AG09319 (cell line): ENCODE measurements at places on chromosomes 2 and 18.

- no peak for DNase-seq
These were observed 1.7 kb upstream of the AQP12A start for GRCh38 chr2:240689975-240690374.

- DNase-seq, result no peak
These were observed 9.0 kb downstream of the HOXD8 start for GRCh38 chr2:176138526-176138922.

- no peak for DNase-seq
These were observed 86.9 kb downstream of the LTBP1 start for GRCh38 chr2:33033606-33034081.

DNA sequence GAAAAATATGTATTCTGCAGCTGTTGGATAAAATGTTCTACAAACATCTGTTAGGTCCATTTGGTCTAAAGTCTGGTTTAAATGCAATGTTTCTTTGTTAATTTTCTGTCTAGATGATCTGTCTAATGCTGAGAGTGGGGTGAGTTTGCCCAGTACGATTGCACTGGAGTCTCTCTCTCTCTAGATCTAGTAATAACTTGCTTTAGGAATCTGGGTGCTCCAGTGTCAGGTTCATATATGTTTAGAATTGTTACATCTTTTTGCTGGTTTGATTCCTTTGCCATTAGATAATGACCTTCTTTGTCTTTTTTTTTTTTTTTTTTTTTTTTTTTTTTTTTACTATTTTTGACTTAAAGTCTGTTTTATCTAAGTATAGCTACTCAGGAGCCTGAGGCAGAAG is 10.4 kb downstream of the GCC2 start:
- no peak for DNase-seq

DNA sequence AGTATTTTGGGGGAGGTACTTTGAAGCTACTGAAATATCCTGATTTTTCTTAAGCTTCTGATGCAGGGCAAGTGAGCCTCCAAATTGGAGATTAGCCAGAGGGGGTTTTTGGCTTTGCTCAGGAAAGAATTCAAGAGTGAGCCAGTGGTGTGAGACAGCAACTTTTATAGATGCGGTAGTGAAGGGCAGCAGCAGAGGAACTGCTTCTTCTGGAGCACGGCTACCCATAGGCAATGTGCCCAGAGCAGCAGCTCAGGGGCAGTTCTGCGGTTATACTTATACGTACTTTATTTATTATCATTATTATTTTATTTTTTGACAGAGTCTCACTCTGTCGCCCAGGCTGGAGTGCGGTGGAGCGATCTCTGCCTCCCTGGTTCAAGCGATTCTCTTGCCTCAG is 19.8 kb upstream of the NT5DC4 start:
- no peak for DNase-seq

GRCh38 chr2:15753811-15754702 is 162.4 kb downstream of the DDX1 start:
- no peak for DNase-seq

DNA sequence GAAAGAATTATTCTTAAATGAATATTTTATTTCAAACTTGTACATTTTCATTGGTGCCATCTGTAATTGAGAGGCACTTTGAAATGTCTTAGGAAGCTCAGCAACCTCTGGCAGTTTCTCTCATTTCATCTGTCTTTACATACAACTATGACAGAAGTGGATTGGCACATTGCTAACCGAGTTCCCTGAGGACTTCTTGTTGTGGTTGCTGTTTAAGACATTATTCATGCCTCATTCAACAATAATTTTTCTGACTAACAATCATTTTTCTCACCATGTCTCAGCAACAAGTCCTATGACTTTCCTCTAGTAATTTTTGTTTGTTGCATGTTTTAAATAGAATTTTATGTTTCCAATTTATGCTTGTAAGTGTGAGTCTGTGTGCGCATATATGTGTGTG is 284.0 kb upstream of the CWC22 start:
- DNase-seq, result peak; percentile 5

- no peak for DNase-seq
These were observed 378.2 kb upstream of the ST6GAL2 start for GRCh38 chr2:107264184-107264583.

DNA sequence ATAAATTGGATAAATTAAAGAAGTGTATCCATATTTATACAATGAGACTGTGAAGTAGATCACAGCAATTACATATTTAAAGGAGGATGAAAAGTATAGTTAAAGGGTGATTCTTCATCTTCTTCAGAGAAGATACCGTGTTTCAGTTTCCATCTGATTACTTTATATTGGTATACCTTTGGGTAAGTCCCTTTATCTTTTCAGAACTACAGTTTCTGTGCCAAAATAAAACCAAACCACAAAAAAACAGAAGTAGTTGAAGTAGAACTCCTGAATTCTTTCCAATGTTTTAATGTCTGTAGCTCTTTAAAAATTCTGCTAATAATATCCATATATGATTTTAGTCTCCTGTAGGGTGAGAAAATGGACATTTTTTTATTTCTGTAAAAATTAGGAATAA is 231.2 kb upstream of the LINC00305 start:
- no peak for DNase-seq

DNA sequence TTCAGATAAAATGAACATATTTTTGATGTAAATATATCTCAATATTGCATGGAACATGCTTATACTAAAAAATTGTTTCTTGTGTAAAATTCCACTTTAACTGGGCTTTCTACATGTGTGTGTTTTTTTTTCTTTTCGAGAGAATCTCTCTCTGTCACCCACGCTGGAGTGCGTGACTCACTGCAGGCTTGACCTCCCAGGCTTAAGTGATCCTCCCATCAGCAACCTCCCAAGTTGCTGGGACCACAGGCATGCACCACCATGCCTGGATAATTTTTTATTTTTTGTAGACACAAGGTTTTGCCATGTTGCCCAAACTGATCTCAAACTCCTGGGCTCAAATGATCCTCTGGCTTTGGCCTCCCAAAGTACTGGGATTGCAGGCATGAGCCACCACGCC is 254.6 kb downstream of the LOXHD1 start:
- DNase-seq, result no peak

DNA sequence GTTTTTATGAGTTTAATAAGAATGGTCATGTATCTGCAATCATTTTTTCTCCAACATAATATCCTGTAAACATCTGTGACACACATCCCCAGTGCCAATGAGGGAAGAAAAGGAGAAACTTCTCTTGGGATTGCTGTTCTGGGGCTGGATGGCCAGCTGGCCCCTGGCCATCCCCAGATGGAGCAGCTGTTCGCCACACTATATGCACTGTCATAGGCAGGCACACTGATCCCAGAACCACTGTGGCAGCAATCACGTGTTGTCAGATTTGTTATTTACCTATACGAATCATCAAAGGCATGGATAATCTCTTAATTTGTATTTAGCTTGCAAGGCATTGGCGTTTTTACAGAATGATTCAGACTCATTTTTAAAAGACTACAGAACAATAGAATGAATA is 167.6 kb upstream of the ACAA2 start:
- DNase-seq, result no peak

GRCh38 chr18:26286008-26286407 is 59.8 kb downstream of the TAF4B start:
- DNase-seq, result no peak

DNA sequence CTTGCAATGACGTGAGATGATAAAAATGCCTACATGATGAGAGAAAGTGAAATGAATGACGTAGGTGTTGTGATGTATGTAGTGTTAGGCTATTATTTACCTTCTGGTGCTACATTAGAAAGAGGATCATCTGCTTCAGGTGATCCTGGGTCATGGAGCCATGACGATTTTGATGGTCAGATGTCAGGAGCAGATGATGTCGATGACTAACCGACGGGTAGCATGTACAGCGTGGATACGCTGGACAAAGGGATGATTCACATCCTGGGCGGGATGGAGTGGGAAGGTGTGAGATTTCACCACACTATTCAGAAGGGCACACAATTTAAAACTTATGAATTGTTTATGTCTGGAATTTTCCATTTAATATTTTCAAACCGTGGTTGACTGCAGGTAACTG is 43.5 kb upstream of the ACVR1C start:
- DNase-seq, result no peak

GRCh38 chr18:61901323-61901986 is 8.6 kb upstream of the RNF152 start:
- no peak for DNase-seq

DNA sequence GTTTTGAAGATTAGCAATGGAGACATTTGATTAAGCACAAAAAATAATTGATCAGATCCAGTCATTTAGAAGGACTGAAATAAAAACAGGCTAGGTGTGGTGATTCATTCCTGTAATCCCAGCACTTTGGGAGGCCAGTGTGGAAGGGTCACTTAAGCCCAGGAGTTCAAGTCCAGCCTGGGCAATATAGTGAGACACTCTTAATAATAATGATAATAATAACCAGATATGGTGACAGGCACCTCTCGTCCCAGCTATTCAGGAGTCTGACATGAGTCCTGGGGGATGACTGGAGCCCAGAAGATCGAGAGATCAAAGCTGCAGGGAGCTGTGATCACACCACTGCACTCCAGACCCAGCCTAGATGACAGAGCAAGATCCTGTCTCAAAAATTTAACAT is 3.5 kb upstream of the FN1 start:
- no peak for DNase-seq

- DNase-seq, result no peak
These were observed 995.2 kb upstream of the CDH2 start for GRCh38 chr18:29171892-29172755.

DNA sequence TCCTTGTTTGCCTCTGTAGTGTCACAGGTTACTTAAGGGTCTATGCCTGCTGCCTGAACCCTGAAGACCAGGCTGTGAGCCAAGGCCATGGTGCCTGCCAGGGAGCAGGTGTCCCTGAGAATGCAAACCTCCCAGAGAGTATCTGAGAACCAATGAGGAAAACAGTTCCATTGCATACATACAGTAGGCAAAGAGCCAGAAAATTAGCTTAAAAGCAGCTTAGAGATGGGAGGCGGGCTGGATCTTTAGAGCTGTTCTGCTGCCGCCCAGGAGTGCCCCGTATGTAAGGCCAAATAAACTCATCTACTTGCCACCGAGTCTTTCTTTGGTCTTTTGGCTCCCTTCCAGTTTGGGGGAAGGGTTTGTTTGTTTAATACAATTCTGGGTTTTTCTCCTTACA is 327.9 kb downstream of the CLIP4 start:
- no peak for DNase-seq

- no peak for DNase-seq
These were observed 76.9 kb downstream of the AOX1 start for GRCh38 chr2:200662727-200663126.

DNA sequence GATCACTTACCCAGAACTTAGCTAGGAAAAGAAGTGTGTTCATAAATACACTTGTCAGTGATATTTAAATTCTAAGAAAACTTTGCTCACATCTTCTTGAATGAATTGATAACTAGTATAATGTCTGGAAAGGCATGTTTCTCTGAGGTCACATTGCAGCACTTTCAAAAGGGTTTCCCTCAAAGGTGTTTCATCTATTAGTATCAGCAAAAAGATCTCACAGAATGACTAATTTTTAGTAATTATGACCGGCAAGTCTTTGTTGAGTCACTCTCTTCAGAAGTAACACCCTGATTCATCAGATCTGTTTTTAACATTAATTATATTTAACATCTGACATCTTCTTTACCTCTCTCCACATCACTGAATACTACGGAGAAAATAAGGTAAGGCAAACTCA is 222.3 kb downstream of the IKZF2 start:
- DNase-seq, result no peak

GRCh38 chr18:73663581-73663980 is 484.1 kb downstream of the FBXO15 start:
- no peak for DNase-seq

DNA sequence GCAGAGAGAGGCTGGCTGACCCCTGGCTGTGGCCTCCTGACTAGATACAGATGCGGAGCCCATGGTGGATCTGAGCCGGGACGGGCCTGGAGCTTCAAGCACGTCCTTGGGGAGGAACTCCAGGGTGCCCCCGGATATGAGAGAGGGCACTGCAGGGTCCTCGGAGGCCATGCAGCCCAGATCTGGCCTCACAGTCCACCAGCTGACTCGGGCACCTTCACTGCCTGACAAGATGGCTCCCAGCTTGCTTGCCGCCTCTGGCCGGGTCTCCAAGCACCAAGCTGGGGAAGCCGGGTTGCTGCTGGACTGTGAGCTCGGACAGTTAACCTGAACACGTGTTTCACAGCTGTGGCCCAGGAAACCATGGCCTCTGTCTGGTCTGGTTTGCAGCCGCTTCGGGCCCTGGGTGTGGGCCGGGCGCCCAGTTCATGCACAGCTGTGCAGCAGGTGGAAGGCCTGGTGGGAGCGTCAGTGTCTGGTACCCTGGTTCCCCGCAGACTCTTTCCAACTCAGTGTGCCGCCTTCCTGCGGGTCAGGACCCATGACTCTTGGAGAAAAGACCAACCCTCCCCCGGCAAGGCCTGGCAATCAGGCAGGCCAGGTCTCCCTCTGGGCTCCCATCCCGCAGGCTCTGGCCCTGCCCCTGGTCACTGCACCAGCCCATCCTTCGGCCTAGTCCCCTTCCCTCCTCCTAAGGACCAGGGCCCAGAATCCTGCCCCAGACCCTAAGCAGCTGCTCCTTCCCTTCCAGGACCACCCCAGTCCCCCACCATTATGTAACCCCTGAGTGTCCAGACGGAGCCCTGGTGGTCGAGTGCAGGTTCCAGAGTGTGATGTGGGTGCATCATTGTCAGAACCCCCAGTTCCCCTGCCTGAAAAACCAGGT is 74.6 kb upstream of the OTOS start:
- no peak for DNase-seq

- DNase-seq, result peak; percentile 1
These were observed 355.1 kb downstream of the EN1 start for GRCh38 chr2:118492335-118492734.

DNA sequence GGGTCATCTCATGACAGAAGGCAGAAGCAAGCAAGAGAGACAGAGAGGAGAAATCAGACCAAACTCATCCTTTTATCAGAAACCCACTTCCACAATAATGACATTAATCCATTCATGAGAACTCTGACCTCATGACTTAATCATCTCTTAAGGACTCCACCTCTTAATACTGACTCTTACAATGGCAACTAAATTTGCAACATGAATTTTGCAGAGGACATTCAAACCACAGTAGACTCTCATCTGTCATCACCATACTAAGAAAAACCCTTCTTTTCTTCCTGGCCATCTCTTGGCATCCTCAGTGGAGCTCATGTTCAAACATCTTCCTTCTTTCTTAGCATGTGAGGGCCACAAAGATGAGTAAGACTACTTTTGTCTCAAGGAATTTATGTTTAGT is 476.2 kb upstream of the RAB12 start:
- DNase-seq, result no peak

- peak; percentile 54 for DNase-seq
These were observed 79.8 kb upstream of the LRPPRC start for GRCh38 chr2:44075541-44075940.

- peak; percentile 76 for DNase-seq
These were observed 216.3 kb downstream of the C1D start for GRCh38 chr2:67846370-67847070.

DNA sequence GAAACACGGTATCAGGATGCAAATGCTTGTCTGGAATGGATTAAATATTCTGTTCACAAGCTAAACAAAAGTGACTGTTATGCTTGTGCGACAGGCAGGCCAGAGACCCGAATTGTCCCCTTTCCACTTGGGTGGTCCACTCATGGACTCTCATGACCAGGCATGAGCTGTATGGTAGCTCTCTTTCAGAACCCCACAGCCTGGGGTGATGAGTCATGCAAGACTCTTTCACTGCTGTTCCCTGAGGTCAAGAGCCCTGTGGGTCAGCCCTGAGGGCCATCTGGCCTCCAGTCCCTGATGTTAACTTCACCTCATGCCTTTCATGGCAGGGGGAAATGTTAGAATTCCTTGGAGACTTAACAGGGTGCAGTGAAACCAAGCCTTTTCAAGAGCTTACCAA is 13.7 kb upstream of the SAP130 start:
- no peak for DNase-seq

- DNase-seq, result no peak
These were observed 230.9 kb upstream of the ZSWIM2 start for GRCh38 chr2:187079901-187080300.
